ENCODE measurements at places on chromosomes 6 and 20.

DNA sequence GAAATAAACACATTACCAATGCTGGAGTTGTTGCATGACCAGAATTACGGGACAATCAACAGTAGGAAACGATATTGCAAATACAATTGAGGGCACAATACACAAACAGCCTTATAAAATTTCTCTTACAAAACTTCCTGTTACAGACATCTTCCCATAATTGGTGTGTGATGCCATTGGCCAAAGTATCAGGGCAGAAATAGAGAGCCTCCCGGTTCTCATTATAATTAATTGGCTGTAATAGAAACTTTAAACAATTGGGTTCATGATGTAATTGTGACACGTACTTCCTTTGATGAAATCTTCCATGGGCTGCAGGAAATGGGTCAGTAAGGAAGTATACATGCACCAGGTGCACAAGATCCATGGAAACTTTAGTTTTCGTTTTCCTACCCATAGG, 40.3 kb upstream of the RALGAPA2 start:
- DNase-seq: no peak

DNA sequence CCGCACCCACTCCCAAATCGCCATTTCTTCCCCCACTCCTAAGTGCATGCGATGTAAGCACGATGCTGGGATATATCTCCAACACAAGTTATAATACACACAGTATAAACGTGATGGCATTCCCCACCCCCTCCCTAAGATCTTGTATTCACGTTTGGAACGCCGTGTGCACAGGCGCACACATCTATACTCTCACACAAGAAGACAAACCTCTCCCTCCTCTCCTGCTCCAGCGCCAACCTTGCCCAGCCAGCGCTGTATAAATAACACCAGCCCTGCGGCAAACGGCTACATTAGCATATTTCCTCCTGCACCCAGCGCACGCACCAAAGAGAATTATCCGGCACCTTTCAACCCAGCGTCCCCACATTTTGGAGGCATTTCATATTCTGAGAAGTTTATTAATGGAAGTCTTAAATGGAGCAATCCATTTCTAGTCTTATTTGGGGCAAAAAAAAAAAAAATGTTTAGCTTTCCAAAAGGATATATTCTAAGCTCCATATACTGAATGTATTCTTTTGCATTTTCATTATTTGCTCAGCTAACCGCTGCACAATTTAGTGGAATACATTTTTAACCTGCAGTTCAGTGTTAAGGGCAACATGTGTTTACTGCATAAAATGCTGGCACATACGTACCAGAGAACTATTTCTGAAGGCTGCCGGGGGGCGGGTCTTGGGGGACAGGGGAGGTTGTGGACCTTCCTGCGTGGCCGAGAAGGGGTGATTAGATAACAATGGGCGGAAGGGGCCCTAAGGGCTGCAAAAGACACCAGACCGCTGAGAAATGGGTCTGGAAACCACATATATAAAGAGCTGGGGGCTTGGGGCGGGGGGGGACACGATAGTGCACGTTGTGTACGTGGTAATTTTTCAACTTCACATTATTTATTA, 1.1 kb upstream of the SLC22A23 start:
- peak; percentile 12 for DNase-seq

GRCh38 chr6:8743170-8743745, 307.9 kb upstream of the SLC35B3 start:
- DNase-seq: no peak

DNA sequence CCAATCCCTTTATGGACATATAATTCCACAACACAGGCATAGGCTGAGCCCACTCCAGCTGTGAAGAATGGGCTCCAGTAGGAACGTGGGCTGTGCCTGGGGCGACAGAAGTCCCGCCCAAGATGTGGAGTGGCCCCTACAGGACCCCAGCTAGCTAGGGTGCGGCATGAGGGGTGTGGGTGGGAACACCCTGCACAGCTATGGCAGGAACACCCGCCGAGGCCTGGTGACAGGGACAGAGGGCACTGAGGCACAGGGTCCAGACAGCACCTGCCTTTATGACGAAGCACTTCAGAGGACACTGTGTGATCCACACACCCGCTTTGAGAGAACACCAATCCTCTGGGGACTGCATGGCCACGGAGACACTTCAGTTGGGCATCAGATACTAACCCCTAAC, 28.2 kb upstream of the TCFL5 start:
- no peak for DNase-seq

- no peak for DNase-seq
Measured at GRCh38 chr6:106184629-106185028, 98.5 kb downstream of the PRDM1 start.

GRCh38 chr6:37287519-37288157, 29.7 kb upstream of the TMEM217 start:
- DNase-seq: no peak

DNA sequence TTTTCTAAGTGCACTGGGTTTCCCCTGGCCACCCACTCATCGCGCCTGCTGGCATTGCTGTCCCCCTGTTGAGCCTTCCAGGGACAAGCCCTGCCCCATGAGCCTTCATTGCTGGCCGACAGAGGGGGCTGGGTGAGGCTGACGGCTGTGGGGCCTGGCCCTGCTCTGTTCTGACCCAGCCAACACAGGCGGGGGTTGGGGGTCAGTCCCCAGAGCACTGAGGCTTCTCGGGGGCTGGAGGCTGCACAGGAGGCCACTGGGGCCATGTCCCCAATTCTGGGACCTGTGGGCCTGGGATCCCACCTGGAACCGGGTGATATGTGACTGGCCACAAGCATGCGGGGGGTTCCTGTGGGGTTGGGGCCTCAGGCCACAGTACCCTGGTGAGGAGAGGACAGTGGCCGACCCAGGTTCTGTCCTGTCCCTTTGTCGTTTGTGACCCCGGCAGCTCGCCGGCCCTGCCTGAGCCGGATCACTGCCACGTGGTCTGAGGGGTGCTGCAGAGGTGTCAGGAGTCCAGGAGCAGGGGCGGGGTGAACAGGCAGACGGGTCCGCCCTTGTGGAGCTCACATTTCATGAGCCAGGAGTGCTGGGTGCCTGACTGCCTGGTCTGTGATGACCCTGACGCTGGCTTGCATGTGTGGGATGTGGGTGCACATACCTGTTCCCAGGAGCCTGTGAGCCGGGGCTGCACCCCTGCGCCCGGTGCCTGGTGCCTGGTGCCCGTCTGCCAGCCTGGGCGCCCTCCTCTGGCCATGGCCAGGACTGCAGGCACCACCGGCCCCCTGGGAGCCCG, 2.1 kb upstream of the COL20A1 start:
- DNase-seq: peak; percentile 31

GRCh38 chr20:38854654-38855066, 49.2 kb downstream of the PPP1R16B start:
- DNase-seq: no peak

- DNase-seq: no peak
Measured at GRCh38 chr6:33746036-33746600, 587 bp downstream of the IP6K3 start.

DNA sequence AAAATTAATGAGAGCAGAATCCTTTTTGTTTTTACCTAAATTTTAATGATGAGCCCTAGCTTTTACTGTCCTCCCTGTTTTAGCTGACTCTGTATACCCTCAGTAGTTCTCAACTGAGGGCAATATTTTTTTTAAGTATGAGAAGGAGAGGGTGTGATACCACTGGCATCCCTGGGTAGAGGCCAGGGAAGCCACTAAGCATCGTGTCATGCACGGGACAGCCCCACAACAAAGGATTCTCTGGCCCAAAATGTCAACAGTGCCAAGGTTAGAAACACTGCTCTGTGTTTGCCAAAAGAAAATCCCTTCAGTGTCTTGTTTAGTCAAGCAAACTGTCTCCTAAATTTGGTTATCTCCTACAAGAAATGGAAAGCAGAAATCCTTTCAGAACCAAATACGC, 210.4 kb downstream of the KCNQ5 start:
- DNase-seq: no peak

DNA sequence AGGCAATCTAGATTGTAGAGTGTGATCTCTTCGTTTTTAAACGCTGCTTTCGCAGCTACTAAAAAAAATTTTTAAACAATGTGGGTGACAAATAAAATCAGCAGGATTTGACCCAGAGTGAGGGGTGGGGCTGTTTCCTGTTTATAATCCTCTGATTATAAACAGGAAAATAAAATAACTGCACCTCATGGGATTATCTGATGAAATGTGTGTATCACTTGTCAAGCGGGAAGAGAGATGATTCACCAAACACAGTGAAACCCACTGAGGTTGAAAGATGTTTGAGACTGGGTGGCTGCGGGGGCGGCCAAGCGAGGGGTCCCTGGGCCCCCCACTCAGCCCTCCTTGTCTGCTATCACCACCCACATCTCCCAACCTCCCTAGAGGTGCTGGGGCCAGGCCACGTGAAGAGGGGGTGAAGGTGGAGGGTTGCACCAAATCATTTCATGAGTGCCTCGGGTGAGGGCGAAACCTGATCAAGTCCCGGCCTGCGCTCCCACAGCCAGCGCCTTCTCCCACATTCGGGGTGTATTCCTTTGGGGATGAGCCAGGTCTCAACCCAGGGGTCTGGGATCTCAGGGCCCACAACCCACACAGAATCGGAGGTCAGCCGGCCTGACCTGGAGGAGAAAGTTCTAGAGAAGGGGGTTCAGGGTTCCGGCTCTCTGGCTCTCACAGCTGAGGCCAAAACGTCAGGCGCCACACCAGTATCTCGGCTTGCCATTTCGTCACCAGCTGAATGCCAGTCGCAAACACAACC, 212.5 kb downstream of the BMP7 start:
- no peak for DNase-seq

GRCh38 chr6:82775361-82775760, 290.3 kb downstream of the UBE3D start:
- DNase-seq: no peak

- no peak for DNase-seq
Measured at GRCh38 chr6:162068340-162068739, 659.2 kb downstream of the PRKN start.

GRCh38 chr20:63456429-63457284, 15.8 kb downstream of the KCNQ2 start:
- DNase-seq: no peak

DNA sequence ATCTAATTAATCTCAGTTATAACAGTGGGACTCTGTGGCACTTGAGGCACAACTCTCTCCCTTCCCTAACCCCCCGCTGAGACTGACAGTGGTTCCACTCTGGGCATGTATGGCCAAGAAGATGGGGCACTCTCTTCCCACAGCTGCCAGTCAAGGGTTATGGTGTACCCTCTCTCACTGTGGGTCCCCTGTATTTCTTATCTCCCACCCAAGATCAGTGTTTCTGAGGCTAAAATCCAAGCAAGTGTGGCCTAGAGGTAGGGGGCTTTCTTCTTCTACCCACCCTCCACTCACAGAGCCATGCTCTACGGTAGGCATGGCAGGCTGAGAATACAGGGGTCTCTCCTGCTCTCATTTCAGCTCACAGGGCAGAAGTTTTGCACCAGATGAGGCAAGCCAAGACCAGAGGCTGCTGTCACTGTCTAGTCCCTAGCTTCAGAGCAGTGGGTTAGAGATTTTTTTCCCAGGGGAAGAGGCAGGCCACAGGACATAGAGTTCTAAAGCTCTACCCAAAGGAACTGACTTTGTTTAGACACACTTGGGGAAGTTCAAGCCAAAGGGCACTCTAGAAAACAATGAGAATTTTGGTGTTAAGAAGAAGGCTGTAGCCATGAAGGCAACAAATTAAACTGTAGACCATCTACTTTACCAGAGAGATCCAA, 31.7 kb upstream of the HINT3 start:
- DNase-seq: no peak

DNA sequence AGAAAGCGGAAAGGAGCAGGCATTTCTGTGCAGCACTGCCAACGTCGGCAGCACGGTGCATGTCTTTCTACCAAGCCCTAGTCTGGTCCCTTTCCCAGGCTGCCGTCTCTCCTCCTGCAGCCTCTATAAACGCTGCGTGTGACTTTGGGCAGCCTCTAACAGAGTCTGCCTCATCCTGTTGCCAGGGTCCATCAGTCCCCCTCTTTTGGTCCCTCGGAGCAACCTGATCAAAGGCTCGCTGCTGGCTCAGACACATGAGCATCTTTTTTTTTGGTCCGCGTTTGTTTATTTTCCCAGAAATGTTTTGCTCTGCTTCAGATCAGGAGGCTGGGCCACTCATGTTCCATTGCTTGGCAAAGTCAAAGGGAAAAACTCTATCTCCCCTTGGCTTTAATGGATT, 166.8 kb upstream of the CST7 start:
- no peak for DNase-seq

DNA sequence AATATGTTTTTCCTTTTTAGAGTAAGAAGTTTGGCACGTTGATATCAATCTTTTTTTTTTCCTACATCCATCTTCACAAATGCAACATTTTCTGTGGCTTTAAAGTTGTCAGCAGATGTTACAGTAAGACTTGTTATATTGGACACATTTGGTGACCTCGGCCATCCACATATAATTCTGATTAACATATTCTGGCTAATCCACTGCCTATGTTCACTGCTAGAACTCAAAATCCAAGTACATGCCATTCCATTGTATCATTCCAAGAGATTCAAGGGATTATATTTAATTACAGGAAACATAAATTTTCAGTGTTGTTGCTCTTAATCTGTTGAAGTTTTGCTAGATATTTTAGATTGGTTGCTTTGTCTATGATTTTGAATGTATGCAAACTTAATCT, 367.6 kb downstream of the TENT5A start:
- no peak for DNase-seq

DNA sequence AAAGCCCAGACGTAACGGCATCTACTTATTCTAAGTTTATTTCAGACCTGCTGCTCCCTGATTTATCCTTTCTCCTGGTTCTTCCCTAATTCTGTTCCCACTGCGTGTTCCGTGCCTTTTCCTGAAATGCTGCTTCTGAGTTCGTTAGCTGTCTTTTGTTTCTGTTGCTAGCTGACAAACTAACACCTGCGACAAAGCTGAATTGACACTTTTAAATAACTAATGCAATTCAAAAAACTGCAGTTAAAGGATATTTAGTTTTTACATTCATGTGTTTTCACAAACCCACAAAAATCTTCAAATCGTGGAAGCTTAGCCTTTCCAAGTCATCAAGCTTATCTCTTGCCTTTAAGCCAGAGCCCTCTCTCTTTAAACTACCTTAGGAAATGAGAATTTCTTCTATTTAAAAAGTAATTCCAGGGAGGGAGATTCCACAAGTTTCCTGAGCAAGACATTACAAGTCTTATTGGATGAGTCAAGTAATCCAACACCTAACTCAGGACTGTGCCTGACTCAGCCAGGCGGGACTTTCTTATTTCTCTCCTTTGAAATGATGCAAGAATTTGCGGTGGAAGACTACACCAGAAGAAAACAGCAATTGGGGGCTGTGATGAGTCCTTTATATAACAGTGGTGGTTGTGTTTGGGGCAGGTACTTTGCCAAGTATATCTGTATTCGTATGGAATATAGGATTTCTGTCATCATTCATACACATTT, 6.3 kb downstream of the ADTRP start:
- DNase-seq: no peak
